ENCODE measurements at places on chromosomes 2 and 18.

DNA sequence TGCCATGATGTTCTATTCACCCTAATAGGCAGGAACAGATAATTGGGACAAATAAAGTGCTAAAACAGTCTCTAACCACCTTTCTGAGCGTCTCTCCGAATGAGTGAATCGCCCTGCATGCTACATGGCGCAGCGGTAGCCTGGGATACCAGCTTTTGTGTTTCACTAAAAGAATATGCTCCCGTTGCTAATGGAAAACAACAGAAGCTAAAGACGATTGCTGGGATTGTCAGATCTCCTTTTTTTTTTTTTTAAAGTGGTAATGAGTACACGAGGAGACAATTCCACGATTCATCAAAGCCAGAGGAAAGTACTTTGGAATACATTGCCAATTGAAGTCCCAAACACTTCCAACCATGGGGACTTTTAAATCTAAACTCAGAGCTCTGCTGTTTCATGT is 1815.3 kb upstream of the CELF4 start:
- DNase-seq = no peak

- DNase-seq = no peak
These were observed 10.7 kb downstream of the ACP1 start for GRCh38 chr2:275466-275865.

- DNase-seq = no peak
These were observed 931.1 kb downstream of the LRP1B start for GRCh38 chr2:141199711-141200110.

DNA sequence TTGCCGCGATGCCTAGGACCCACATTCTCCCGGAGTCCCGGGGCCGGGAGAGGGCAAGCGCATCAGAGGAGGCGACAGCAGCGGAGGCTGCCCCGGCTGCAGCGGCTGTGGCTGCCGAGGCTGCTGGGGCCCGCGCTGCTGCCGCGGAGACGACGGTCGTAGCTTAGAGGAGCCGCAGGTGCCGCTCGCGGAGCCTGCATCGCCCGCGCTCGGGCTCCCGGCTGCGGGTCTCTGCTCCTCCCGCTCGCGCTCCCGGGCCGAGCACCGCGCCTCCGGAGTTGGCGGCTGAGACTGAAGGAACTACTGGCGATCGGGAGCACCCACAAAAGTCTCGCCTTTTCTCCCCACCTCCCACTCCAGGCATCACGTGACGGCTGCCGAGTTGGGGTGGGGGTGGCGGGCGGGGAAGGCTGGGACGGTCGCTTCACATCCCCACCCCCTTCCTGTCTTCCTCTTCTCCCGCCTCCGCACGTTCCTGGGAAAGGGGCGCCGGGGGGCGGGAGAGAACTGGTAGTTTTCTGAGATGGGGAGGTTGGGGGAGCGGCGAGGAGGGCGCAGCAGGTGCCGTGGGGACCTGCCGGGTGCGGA is at the start of gene LYPD1:
LYPD1 (minus strand) TSS at position 298 of the 588 bp plus-strand sequence; CDS start at position 25, 273 bp downstream.
- DNase-seq = no peak

GRCh38 chr18:398935-399630 is 101.4 kb downstream of the COLEC12 start:
- no peak for DNase-seq

DNA sequence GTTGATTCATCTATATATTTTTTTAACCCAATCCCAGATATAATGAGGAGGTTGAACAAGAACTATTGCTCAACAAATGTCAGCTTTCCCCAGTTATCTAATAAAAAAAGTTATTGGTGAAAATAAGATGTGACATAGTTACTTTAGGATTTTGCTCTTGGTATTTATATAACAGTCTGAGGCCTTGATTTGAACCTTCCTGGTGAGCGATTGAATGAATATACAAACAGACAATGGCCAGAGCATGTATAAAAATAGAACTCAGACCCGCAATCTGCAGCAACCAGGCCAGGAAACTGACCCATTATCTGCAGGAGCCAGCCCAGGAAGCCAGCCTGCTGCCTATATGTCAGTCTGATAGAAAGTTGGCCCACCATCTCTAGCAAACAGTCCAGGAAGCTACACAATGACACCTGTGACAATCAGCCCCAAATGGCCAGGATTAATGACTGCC is 81.6 kb downstream of the HS6ST1 start:
- DNase-seq = no peak

DNA sequence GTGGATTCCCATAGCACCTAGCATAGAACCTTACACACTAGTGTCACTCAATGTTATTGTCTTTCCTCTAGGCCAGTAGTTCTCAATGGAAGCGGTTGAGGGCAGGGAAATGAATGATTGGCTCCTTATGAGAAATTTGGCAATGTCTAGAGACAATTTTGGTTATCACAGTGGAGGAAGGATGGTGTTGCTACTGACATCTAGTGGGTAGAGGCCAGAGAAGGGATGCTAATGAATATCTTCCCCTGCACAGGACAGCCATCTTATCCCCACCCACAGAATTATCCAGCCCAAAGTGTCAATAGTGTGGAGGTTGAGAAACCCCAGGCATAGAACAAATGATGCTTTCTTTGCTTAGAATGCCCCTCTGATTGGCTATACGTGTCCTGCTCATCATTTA is 15.8 kb downstream of the C18orf63 start:
- no peak for DNase-seq

- no peak for DNase-seq
These were observed 18.2 kb upstream of the ARL4C start for GRCh38 chr2:234514873-234515638.

- DNase-seq = no peak
These were observed 85.6 kb downstream of the INPP5D start for GRCh38 chr2:233145726-233146125.

DNA sequence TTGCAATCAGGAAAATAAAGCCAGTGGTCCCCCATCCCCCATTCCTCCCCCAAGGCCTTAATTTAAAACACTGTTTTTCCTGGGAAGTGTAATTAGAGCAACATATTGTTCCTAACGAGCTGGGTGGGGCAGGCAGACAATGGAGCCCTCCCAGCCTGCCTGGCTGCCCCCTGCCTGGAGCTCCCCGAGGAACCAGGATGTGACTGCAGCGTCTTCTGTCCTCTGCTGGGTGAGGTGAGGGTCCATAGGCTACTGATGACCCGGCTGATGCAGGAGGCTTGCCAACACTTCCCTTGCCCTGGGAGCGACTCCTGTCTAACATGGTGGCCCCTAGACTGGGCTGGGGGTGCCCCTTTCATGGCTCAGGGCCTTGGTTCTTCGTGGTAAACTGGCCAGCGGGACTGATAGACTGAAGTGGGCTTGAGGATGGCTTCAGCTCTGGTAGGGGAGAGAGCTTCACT is 152.4 kb downstream of the DYSF start:
- DNase-seq = no peak

DNA sequence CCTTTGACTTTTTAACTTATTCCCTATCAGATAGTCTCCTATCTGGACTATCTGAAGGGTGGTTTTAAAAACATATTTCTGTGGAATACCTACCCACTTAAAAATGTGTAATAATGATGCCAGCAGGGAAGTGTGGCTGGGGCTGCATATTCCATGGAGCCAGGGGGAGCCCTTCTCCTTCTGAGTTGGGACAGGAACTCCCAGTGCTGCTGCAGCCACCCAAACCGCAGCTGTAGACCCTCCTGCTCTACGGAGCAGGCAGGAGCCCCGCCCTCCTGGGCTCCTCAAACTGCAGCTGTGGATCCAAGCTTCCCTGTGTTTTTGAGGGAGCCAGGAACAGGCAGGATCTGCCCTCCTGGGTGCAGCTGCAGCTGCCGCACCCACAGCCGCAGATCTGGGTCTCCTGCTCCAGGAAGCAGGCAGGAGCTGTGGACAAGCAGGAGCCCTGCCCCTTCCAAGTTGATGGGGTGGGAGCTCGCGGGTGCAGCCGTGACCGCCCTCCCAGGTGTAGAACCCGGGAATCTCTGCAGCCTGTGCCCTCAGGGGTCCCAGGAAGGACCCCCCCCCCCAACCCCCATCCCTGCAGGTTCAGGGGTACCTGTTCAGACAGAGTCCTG is 57.8 kb downstream of the PDK1 start:
- no peak for DNase-seq

All from large intestine (tissue), 12 donors.